Hematopoietic multipotent progenitor cell treated with erythropoietin and hydrocortisone succinate and interleukin-3 and kit ligand, for 6 days (in vitro differentiated cells): ENCODE measurements at places on chromosomes 11 and 22.

GRCh38 chr22:30662040-30662439 is 5.6 kb downstream of the DUSP18 start:
- DNase-seq = no peak

GRCh38 chr11:56700914-56701485 is 2.1 kb downstream of the OR9G1 start:
- DNase-seq = no peak

DNA sequence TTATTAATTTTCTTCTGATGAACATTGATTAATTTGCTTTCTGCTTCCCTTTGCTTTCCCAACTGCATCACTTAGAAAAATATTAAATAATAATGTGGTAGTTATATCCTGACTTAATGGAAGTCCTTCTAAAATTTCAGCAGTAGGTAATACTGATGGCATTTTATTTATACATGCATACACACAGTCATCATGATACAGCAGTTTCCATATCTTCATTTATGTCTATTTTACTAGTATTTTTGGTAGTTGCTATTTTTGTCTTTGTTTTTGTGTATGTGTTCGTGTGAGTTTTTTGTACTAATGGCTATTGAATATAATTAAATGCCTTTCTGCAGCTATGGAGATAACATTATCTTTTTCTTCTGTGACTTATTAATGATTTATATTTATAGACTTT is 484.7 kb upstream of the CNTN5 start:
- peak; percentile 1 for DNase-seq

- peak; percentile 84 for DNase-seq
Measured at GRCh38 chr11:78080818-78081495, 1.3 kb upstream of the NDUFC2 start.

- no peak for DNase-seq
Measured at GRCh38 chr11:47448566-47449427, at the start of gene RAPSN. TSS of gene RAPSN (minus strand) at chr11:47449136. CDS start at chr11:47448964, 172 bp downstream.

DNA sequence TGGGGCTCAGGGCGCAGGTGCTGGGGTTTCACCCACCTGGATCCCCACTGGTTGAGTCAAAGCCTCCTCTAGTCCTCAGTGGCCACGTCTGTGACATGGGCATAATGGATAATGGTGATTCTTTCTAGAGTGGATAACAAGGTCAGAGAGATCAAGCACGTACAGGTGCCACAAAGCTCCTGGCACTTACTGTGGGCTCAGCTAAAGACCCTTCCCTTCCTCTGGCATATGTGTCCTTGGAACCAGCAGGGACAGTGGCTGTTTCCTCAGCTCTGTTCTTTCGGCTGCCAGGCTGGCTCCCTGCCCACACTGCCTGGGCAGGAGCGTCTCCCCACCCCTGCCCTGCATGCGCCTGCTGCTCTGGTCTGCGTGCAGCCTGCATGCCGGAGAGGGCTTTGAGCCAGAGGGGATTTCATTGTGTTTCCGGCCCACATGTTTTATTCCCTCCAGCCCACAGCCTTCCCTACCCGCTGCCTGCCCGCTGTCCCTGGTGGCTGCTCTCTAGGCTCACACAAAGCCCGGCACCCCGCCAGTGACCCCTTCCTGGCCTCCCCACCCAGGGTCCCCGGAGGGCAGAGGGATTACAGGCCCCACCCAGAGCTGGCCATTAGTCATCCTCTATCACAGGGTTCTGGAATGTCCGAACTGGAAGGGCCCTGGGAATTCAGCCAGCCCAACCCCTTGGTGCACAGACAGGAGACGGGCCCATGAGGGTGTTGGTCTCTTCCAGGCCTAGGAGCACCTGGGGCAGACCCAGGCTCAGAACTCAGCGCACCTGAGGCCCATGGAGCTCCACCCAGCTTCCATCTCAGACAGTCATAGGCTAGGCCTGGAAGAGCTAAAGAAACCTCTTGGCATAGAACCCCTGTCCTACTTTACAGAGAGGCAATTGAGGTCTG is 55.3 kb upstream of the GCAT start:
- DNase-seq = no peak

- peak; percentile 26 for DNase-seq
Measured at GRCh38 chr11:119615003-119615881, 113.8 kb downstream of the NECTIN1 start.

- DNase-seq = no peak
Measured at GRCh38 chr11:45576461-45577215, 88.8 kb downstream of the CHST1 start.

DNA sequence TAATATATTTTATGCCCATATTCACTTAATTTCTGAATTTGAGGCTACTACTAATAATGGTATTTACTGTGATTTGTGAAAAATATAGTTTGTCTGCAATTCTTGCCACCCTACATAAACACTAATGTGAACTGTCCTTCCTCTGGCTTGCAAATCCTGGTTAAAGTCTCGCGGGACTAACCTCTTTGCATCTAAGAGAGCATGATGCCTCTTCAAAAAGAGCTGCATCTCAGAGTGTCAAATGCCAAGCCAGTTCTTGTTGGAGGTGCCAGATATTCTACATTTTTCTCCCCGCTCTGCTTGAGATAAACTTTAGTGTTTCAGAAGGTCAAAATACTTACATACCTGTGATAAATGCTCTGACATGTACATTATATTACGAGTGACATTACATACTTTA is 2.1 kb downstream of the ARHGAP42 start:
- DNase-seq = no peak

- DNase-seq = peak; percentile 47
Measured at GRCh38 chr11:69352715-69353319, 58.9 kb downstream of the MYEOV start.

GRCh38 chr22:32557925-32558324 is 83.3 kb downstream of the FBXO7 start:
- DNase-seq = no peak

DNA sequence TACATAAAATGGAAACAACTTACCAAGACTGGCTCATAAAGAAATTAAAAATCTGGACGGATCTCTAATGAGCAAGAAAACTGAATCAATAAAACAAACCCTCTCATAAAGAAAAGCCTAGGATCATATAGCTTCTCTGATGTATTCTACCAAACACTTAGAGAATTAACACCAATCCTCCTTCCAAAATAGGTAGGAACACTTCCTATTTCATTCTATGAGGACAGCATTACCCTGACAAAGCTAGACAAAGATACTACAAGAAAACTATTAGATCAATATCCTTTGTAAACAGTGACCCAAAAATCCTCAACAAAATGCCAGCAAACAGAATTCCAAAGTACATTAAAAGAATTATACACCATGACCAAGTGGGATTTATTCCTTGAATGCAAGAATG is 52.9 kb upstream of the CLTCL1 start:
- DNase-seq = no peak

- no peak for DNase-seq
Measured at GRCh38 chr11:19378814-19379213, 138.1 kb upstream of the E2F8 start.

DNA sequence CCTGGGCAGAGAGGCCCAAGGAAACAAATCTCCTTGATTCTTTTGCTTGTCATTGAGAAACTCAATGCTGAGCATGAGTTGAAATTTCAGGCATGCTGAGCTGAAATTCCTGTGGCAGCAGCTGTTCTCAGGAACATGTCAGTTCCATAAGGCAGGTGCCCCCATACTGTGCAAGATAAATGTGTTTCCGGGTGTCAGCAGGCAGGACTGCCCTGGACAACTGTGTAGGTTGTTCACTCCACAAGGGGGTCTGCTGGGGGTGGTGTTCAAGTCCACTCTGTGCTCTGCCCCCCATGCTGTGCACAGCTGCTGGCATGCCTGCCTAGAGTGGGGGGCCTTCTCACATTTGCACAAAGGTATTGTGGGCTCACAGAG is 133.7 kb downstream of the CTTN start:
- DNase-seq = no peak

- peak; percentile 36 for DNase-seq
Measured at GRCh38 chr11:119739021-119739703, 10.2 kb upstream of the NECTIN1 start.

GRCh38 chr11:119421351-119421750 is 1.6 kb downstream of the THY1 start:
- no peak for DNase-seq

- peak; percentile 11 for DNase-seq
Measured at GRCh38 chr11:110565357-110566336, 135.9 kb downstream of the FDX1 start.

GRCh38 chr11:94888204-94888603 is 85.2 kb downstream of the CWC15 start:
- DNase-seq = no peak

- peak; percentile 91 for DNase-seq
Measured at GRCh38 chr11:108199446-108200321, 22.8 kb downstream of the NPAT start.
